Activated CD4-positive, alpha-beta memory T cell treated with anti-CD3 and anti-CD28 coated beads, Interleukin-2, amount 10 ng/mL, durations not matched to agents 7 days and 5 days (primary cell): ENCODE measurements at places on chromosomes 6 and 20. TPM values are rescaled to one million over a fixed set of nuclear protein-coding genes. Genes with fewer than 3 reads are reported as not detected.
A peak's percentile ranks its signal among the peaks of the same experiment; 100 is the strongest.

Gene CLIC5
- total RNA-seq = 8.4 TPM

DNA sequence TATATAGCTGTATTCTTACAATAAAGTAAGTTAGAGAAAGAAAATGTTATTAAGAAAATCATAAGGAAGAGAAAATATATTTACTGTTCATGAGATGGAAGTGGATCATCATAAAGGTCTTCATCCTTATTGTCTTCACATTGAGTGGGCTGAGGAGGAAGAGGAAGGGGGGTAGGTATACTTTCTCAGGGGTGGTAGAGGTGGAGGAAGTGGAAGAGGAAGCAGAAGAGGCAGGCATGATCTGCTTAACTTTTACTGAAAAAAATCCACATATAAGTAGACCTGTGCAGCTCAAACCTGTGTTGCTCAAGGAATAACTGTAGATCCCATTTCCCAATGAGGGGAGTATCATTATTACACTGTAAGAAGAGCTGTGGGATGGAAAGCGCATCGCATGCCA is 714.2 kb downstream of the KIF16B start:
- no peaks in the 10 kb centered on the region for H3K27me3 ChIP-seq
- H3K27ac ChIP-seq = no peak overlapping the region
- no peaks in the 10 kb centered on the region for H3K36me3 ChIP-seq
- no peak overlapping the region for H3K4me3 ChIP-seq
- DNase-seq = no peak

Gene GPX5
- total RNA-seq = not detected

Gene FANCE
- total RNA-seq = 10.3 TPM

DNA sequence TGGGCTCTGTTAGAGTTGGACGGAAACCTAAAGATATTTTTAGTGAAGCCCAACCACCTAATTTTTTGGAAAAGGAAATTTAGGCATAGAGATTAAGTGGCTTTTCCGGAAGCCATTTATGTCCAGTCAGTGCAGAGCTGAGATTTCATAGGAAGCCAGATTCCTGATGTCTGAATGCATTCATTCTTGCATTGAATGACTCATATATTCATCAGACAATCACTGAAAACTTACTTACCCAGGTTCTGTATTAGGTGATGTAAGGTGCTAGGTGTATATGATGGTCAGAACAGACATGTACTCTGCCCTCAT is 4.1 kb downstream of the SH3BGRL2 start:
- no peak overlapping the region for H3K4me3 ChIP-seq
- H3K4me1 ChIP-seq = peaks cover 8% of the 10 kb centered on the region
- DNase-seq = no peak
- H3K27ac ChIP-seq = no peak overlapping the region
- H3K27me3 ChIP-seq = peaks cover 54% of the 10 kb centered on the region

GRCh38 chr20:50799176-50799889 is 4.5 kb downstream of the BCAS4 start:
- DNase-seq = no peak
- H3K4me1 ChIP-seq = peaks cover 11% of the 10 kb centered on the region
- H3K36me3 ChIP-seq = no peaks in the 10 kb centered on the region
- H3K27ac ChIP-seq = no peak overlapping the region
- no peaks in the 10 kb centered on the region for H3K27me3 ChIP-seq

Gene SLC52A3
- not detected for total RNA-seq

Gene SLC35D3
- 0.13 TPM for total RNA-seq

Gene RAB44
- total RNA-seq = 0.25 TPM

DNA sequence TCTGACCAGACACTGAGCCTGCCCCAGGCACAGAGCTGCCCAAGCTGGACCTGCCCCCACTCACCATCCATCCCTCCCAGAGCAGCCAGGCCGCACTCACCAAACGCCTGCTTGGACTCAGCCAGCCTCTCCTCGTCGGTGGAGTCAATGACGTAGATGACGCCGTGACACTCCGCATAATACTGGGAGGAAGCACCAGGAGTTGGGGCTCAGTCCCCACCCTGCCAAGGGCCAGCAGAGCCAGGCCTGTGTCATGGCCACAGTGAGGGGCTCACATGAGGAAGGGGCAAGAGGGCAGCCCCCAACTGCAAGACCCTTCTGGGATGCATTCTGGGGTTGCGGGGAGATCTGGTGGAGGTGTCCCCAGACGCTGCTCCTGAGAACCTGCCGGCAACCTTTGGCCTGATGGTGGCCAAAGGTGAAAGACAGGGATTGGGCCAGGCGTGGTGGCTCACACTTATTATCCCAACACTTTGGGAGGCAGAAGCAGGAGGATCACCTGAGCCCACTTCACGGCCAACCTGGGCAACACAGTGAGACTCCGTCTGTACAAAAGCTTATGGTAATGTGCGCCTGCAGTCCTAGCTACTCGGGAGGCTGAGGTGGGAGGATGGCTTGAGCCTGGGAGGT is 5.6 kb downstream of the ARFRP1 start:
- H3K4me1 ChIP-seq = peaks cover 51% of the 10 kb centered on the region
- H3K27me3 ChIP-seq = no peaks in the 10 kb centered on the region
- peaks cover 21% of the 10 kb centered on the region for H3K36me3 ChIP-seq
- H3K27ac ChIP-seq = peak overlapping the region; percentile 40
- no peak overlapping the region for H3K4me3 ChIP-seq

Gene TULP1
- not detected for total RNA-seq

Gene TXLNB
- 0.60 TPM for total RNA-seq

Gene KIF25
- total RNA-seq = not detected

DNA sequence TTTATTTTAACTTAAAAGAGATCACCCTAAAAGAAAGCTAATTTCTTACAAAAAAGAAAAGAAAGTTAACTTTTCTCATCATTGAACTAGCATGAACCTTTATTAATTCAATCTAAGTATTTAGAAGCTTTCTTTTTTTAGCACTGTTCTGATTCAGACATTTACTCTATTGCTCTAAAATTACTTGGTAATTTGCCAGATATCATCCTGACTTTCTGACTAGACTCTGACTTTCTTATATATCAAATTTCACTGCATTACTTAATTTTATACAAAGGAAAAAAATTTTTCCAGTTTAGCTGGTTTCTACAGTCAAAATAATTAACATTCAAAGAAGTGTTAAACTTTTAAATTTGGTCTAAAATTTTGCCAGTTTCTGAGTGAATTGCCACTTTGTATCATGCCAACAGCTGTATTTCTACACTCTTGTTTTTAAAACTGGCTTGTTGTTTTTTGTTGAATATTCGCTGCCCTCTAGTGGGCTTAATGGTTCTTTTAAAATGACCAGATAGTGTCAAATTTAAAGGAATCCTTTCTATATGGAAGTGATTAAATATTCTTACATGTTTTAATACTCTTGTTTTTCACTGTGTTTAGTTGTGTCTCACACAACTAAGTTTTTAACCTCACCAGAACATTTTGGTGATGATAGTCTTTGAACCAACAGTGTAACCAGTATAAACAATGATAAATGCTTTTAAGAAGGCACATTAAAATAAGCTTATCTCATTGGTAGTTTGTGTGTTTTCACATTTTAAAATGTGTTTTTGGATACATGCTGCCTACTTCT is 102.0 kb downstream of the POPDC3 start:
- no peak overlapping the region for H3K27ac ChIP-seq
- H3K4me1 ChIP-seq = no peaks in the 10 kb centered on the region
- H3K27me3 ChIP-seq = peaks cover 30% of the 10 kb centered on the region
- DNase-seq = no peak

Gene SLC4A11
- 1.8 TPM for total RNA-seq

GRCh38 chr6:112029045-112029822 is 24.7 kb upstream of the CCN6 start:
- no peaks in the 10 kb centered on the region for H3K27me3 ChIP-seq
- peak; percentile 77 for DNase-seq
- no peak overlapping the region for H3K4me3 ChIP-seq
- peaks cover 2% of the 10 kb centered on the region for H3K36me3 ChIP-seq
- peaks cover 46% of the 10 kb centered on the region for H3K4me1 ChIP-seq

Gene EYA2
- 0.15 TPM for total RNA-seq

Gene TRIM40
- not detected for total RNA-seq

DNA sequence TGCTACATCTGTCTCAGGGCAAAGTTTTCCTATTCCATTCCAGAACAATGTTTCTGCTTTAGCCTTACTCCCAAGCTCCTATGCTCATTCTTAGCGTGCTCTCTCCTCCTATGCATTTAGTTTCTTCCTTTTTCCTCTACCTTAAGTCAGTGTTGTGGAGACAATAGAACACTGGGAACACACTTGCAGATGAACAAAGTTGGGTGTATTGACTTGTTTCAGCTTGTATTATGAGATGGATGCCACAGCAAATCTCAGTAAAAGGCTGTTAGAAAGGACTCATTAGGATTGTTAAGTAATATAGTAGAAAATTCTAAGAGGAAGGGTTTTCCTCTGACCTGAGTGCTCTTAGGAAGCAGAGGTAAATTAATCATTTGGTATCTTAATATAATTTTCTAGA is 48.4 kb downstream of the BMP5 start:
- no peaks in the 10 kb centered on the region for H3K27me3 ChIP-seq
- H3K27ac ChIP-seq = no peak overlapping the region
- H3K4me3 ChIP-seq = no peak overlapping the region
- DNase-seq = no peak

GRCh38 chr6:16511723-16512489 is 249.4 kb downstream of the ATXN1 start:
- H3K27me3 ChIP-seq = no peaks in the 10 kb centered on the region
- peaks cover 60% of the 10 kb centered on the region for H3K4me1 ChIP-seq

GRCh38 chr6:157096105-157096504 is 227.2 kb downstream of the TMEM242 start:
- H3K4me3 ChIP-seq = no peak overlapping the region
- H3K4me1 ChIP-seq = peaks cover 40% of the 10 kb centered on the region
- DNase-seq = no peak

Gene SPTLC3
- total RNA-seq = not detected

Gene TBXT
- not detected for total RNA-seq

Gene NHLRC1
- 0.15 TPM for total RNA-seq

- H3K27ac ChIP-seq = no peak overlapping the region
- peaks cover 56% of the 10 kb centered on the region for H3K27me3 ChIP-seq
- peak; percentile 26 for DNase-seq
- no peaks in the 10 kb centered on the region for H3K36me3 ChIP-seq
- peaks cover 8% of the 10 kb centered on the region for H3K4me1 ChIP-seq
Observed at GRCh38 chr6:17987697-17988421, 424 bp upstream of the KIF13A start.

GRCh38 chr20:13119583-13119982 is 101.5 kb upstream of the ISM1 start:
- H3K36me3 ChIP-seq = no peaks in the 10 kb centered on the region
- peaks cover 2% of the 10 kb centered on the region for H3K27me3 ChIP-seq
- no peaks in the 10 kb centered on the region for H3K4me1 ChIP-seq
- H3K27ac ChIP-seq = no peak overlapping the region
- no peak overlapping the region for H3K4me3 ChIP-seq
- DNase-seq = peak; percentile 26

GRCh38 chr6:48809700-48810099 is 653.4 kb downstream of the MMUT start:
- H3K27ac ChIP-seq = no peak overlapping the region
- no peaks in the 10 kb centered on the region for H3K4me1 ChIP-seq
- no peaks in the 10 kb centered on the region for H3K36me3 ChIP-seq

GRCh38 chr20:37990571-37991151 is 42.6 kb downstream of the TTI1 start:
- H3K36me3 ChIP-seq = peaks cover 38% of the 10 kb centered on the region
- peak overlapping the region; percentile 81 for H3K27ac ChIP-seq
- H3K4me3 ChIP-seq = no peak overlapping the region
- DNase-seq = peak; percentile 87

DNA sequence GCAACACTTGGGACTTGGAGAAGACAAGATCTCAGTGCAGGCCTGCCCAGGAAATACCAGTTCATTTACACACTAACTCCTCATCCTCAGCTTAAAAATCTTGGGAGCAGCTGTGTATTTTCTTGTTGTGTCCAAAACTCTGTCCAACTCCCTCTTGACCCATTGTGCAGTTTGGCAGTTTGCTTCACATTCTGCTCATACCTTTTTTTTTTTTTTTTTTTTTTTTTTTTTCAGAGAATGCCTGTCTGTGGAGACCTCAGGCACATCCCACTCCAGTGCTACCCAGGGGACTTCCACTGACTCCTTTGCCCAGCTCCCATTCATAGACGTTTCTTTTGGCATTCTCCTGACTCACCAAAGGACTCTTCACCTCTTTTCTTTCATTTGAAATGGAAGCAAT is 265.8 kb upstream of the TCF21 start:
- H3K27me3 ChIP-seq = no peaks in the 10 kb centered on the region
- no peak for DNase-seq
- H3K36me3 ChIP-seq = no peaks in the 10 kb centered on the region
- H3K4me1 ChIP-seq = no peaks in the 10 kb centered on the region
- H3K4me3 ChIP-seq = no peak overlapping the region

DNA sequence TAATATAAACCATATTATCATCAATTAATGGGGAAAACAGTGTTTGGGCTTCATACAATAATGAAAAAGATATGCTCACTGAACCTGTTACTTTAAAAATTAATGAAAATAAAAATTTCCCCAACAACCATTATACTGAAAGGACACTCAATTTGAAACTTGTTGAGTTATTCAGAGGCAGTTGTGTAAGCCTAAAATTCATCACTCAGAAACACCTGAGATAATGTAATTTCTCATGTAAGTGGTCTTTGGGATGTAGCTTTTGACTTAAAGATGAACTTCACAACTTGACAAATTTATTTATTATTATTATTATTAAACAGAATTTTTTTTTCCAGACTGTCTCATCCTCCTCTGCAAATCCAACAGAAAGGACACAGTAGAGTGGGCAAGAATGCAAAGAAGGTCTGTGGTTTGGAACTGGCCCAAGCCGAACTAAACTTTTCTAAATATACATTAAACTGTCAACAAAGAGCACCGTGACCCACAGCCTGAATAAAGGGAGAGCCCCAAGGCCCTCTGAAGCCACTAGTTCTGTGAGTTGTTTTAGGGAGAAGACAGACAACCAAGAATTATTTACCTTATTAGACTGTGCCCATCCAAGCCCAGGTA is 32.2 kb upstream of the HEY2 start:
- no peak for DNase-seq
- peaks cover 4% of the 10 kb centered on the region for H3K27me3 ChIP-seq
- no peak overlapping the region for H3K27ac ChIP-seq
- no peaks in the 10 kb centered on the region for H3K36me3 ChIP-seq

- DNase-seq = no peak
- no peaks in the 10 kb centered on the region for H3K4me1 ChIP-seq
- no peaks in the 10 kb centered on the region for H3K36me3 ChIP-seq
- no peak overlapping the region for H3K4me3 ChIP-seq
Observed at GRCh38 chr6:167589615-167589940, 237.1 kb upstream of the AFDN start.

- peaks cover 40% of the 10 kb centered on the region for H3K27me3 ChIP-seq
- no peaks in the 10 kb centered on the region for H3K4me1 ChIP-seq
- no peaks in the 10 kb centered on the region for H3K36me3 ChIP-seq
- no peak for DNase-seq
- H3K4me3 ChIP-seq = no peak overlapping the region
- no peak overlapping the region for H3K27ac ChIP-seq
Observed at GRCh38 chr6:27532820-27533538, 60.1 kb upstream of the ZNF184 start.

GRCh38 chr6:54135665-54136369 is 24.6 kb downstream of the MLIP start:
- H3K36me3 ChIP-seq = no peaks in the 10 kb centered on the region
- no peaks in the 10 kb centered on the region for H3K4me1 ChIP-seq
- H3K27ac ChIP-seq = no peak overlapping the region
- H3K4me3 ChIP-seq = no peak overlapping the region
